ENCODE measurements at places on chromosomes 2 and 18.

- no peak for DNase-seq
Observed at GRCh38 chr2:55403256-55403998, 16.2 kb downstream of the CCDC88A start.

- DNase-seq: no peak
Observed at GRCh38 chr18:3623769-3624545, 174.0 kb downstream of the TGIF1 start.

DNA sequence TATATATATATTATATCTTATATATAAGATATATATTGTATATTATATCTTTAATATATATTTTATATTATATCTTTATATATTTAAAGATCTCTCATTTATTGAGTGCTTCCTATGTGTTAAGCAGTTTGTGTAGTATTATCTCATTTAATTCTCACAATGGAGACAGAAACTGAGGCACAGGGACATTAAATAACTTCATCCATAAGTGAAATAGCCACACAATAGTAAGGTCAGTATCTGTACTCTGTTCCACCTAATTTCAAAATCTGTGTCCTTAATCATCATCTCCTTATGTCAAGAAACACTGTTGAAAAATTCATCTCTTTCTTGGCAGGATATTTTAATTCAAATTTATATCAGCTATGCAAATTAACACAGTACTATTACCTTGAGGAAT, 52.8 kb upstream of the CD302 start:
- no peak for DNase-seq

DNA sequence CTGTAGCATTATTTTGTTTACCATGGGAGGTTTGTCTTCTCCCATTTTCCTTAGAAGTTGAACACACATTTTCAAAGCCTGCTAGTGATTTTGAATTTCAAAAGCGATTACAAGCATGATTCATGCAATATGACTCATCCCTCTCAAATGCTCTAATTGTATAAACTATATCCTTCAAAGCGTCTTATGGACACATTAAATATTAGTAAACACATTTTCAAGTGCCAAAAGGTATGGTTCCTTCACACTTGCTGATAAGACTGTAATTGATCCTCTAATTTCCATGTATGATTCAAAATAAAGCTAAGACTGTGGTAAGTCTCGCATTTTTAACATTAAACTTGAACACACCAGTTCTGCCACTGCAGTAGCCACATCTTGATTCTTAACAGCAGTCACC, 512.9 kb downstream of the LRRTM4 start:
- DNase-seq: no peak

GRCh38 chr18:39360072-39360471, 1794.5 kb upstream of the CELF4 start:
- DNase-seq: no peak

Data from stimulated activated CD8-positive, alpha-beta memory T cell treated with anti-CD3 and anti-CD28 coated beads, Interleukin-15, amount 100 ng/mL, for 1 hour (primary cell).